Fibroblast of villous mesenchyme (primary cell): ENCODE measurements at places on chromosomes 3 and 15. TPM values are rescaled to one million over a fixed set of nuclear protein-coding genes. Genes with fewer than 3 reads are reported as not detected.

- peak; percentile 93 for DNase-seq
Observed at GRCh38 chr15:80550219-80550907, 144.7 kb upstream of the ABHD17C start.

DNA sequence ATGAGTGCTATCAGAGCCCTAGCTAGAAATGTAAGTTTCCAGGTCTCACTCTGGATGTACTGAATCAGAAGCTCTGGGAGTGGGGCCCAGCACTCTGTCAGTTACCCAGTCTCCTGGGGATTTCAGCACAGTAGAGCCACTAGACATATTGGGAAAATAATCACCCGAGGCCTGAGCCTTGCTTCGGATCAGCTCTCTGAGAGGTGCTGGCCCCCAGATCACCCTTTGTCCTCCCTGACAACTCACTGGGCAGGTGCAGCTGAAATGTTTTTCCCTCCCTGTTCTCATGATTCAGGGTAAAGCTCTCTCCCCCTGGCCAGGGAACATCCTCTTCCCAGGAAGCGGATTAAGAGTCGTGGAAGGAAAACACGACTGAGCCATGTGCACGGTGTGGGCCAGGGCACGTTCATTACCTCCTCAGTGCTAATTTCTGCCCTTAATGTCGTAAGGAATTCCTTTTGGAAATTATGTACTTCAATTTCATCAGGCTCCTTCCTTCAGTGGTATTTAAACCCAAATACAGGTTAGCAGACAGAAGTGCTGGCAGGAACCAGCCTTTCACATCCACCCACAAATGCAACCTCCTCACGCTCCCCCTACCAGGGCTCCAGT, 296.7 kb upstream of the LYSMD4 start:
- DNase-seq: no peak

- no peak for DNase-seq
Observed at GRCh38 chr15:60908332-60908731, 320.8 kb downstream of the RORA start.

- peak; percentile 56 for DNase-seq
Observed at GRCh38 chr15:41940441-41940857, 31.9 kb downstream of the EHD4 start.

DNA sequence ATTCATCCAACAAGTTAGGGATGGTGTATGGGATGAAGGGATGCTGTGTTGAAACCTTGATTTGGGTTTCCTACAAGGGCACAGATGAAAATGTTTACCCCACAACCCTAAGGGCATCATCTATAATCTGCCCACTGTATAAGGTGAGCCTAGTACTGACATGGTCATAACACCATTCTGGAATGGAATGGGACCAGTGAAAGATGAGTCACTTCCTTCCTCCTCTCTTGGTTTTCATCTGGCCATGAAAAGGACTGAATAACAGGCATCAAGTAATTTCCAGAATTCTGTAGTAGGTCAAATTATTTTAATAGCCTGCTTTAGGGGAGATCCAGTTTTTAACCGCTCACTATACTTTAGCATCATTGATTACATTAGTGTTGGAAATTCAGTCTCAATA, 538.6 kb downstream of the NR2F2 start:
- DNase-seq: no peak

DNA sequence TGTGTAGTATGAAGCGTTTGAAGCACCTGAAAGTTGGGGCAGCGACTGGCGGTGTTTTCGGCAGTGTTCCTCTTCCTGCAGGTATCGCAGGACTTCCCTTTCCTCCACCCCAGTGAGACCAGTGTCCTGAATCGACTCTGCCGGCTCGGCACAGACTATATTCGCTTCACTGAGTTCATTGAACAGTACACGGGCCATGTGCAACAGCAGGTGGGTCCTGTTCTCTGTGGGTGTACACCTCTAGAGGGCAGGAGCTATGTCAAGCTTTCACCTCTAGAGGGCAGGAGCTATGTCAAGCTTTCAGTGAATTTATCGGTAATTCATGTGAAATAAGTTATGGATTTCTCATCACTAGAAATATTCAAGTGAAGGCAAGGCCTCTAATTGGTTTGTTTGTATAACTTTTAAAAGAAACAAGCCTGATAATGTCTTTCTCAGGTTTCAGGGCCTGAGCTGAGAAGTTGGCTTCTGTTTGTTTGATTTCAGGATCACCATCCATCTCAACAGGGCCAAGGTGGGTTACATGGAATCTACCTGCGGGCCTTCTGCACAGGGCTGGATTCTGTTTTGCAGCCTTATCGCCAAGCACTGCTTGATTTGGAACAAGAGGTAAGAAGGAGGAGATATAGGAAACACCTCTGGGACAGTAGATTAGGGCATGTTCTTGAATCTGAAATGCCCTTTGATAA, 5.3 kb downstream of the TUBGCP4 start:
- peak; percentile 29 for DNase-seq

GRCh38 chr15:49619226-49619625, 1.4 kb downstream of the FAM227B start:
- no peak for DNase-seq

DNA sequence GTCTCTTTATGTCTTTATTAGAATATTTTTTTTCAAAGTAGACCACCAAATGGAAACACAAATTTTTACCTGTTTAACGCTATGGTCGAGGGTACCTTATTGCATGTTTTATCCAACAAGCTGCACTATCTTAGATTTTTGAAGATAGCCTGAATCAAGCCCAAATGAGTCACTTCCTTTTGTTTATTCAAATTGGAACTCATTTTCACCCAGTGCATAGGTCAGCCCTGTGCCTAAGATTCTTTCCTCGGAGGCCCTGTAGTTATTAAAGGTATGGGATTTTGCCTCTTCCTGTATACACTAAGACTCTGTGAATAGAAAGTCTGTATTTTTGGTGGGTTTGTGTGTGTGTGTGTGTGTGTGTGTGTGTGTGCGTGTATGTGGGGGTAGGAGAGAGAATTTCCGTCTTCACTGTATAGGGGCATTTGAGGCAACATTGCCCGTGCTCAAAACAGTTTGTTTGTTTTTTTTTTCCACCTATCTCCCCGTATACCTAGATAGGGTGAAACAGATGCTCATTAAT, 358.0 kb upstream of the CADM2 start:
- no peak for DNase-seq

GRCh38 chr3:182258538-182259177, 534.6 kb upstream of the ATP11B start:
- peak; percentile 37 for DNase-seq

- DNase-seq: no peak
Observed at GRCh38 chr15:56957812-56958406, 39.5 kb downstream of the TCF12 start.

- peak; percentile 73 for DNase-seq
Observed at GRCh38 chr3:4982773-4983738, 3.8 kb downstream of the BHLHE40 start.

GRCh38 chr3:186529201-186529999, 14.8 kb downstream of the CRYGS start:
- no peak for DNase-seq

DNA sequence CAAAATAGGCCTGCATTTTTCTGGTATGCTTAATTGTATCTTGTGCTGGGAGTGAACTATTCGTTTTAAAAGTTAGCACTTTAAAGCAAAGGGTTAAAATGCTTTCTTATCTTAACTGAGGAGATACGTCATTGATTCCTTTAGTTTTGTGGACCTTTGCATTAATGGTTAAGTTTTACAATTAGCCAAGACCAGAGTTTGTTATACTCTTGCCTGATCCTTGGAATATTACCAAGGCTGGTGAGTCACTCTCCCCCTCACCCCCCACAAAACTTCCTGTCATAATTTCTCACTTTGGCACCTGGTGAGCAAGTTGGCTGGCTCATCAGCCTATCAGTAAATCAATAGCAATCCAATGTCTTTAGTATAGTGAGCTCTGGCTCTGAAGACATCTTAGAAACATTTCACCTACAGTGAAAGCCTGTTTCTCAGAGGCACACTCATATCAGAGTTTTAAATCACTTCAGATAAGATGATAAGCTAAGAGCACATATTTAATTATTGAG, 26.7 kb downstream of the SLC2A2 start:
- DNase-seq: peak; percentile 88

DNA sequence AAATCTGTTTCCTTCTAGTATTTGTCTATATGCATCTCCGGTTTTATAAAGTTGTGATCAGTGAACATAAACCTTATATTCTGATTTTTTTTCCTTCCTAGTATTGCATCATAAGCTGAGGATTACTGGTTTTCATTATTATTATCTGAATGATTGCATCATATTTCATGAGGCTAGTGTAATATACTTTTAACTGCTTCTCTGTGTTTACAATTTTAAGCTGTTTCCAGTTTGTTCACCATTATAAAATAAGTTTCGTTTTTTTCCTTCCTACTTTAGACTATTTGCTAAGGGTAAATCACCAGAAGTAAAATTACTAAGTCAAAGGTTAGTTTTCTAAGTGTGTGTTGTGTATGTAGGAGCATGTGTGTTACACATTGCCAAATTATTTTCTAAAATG, 20.2 kb downstream of the SEMA6D start:
- peak; percentile 80 for DNase-seq

DNA sequence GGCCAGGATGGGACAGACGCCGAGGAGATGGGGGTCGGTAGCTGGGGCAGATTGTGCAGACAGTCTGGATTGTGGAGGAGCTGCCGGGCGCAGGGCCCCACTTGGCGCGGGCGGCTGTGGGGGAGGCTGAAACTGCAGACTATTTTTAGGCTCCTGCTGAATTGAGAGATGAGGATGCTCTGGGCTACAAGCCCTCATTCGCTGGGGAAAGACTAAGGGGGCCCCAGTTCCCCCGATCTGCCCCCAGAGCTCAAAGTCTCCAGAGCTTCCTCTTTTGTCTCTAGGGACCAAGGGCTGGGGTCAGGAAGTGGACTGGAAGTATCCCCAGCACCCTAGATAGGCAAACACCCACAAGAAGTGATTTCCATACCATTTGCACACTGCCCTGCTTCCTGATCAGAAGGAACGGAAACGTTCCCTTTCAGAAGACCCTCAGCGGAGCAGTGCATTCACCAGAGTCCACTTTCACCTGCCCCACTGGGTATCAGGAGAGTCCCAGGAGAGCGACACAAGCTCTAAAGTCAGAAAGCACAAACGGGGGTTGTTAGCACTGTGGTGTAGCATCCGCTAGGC, 29.7 kb downstream of the SEMA7A start:
- DNase-seq: no peak

DNA sequence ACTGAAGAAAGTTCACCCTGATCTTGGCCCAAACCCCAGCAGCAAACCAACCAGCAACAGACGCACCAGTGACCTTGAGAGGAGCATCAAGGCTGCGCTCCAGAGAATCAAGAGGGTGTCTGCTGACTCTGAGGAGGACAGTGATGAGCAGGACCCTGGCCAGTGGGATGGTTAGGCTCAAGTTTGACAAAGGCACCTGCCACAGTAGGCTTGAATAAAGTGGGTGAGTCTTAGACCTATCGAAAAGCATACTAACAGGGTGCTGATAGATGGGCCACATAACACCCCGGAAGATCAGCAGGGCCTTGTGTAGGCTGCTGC, 23.9 kb downstream of the WHAMM start:
- no peak for DNase-seq

GRCh38 chr3:115982629-115983028, 359.3 kb downstream of the GAP43 start:
- DNase-seq: no peak

GRCh38 chr3:9955067-9955502, 2.9 kb upstream of the PRRT3 start:
- peak; percentile 58 for DNase-seq

- no peak for DNase-seq
Observed at GRCh38 chr15:75545064-75545463, 34.1 kb downstream of the PTPN9 start.

- DNase-seq: no peak
Observed at GRCh38 chr3:81782585-81782984, 21.1 kb upstream of the GBE1 start.

- peak; percentile 16 for DNase-seq
Observed at GRCh38 chr15:72155003-72155621, 36.9 kb downstream of the SENP8 start.

DNA sequence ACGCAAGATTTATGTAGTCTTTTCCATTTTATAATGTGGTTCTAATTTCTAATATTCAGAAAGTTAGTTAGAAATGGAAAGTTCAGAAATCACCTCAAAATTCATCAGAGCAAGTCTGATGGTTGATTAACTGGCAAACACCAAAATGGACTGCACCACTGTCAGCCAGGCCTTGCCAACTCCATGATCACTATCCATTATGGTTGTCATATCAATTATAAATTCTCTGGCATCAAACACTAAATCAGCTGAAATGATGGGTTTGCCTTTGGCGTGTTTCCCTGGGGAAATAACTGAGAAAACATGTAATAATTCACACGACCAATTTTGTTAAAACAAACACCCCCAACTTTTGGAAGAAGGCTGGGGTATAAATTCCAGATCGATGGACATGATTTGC, 219.4 kb downstream of the CDIN1 start:
- no peak for DNase-seq

- DNase-seq: peak; percentile 29
Observed at GRCh38 chr3:153595186-153595815, 433.3 kb downstream of the RAP2B start.

GRCh38 chr3:130925628-130926027, 31.7 kb downstream of the ATP2C1 start:
- DNase-seq: no peak

GRCh38 chr15:38401106-38401505, 52.8 kb upstream of the FAM98B start:
- no peak for DNase-seq

Gene ALPK3
- total RNA-seq: 0.86 and 1.3 TPM in 2 replicates

Gene MITF
- total RNA-seq: 13.5 and 30.2 TPM in 2 replicates

Gene MORC1
- total RNA-seq: not detected in 2 replicates

Gene OXSR1
- total RNA-seq: 42.2 and 68.2 TPM in 2 replicates
